ENCODE measurements at places on chromosomes 3 and 15. TPM values are rescaled to one million over a fixed set of nuclear protein-coding genes. Genes with fewer than 3 reads are reported as not detected.

DNA sequence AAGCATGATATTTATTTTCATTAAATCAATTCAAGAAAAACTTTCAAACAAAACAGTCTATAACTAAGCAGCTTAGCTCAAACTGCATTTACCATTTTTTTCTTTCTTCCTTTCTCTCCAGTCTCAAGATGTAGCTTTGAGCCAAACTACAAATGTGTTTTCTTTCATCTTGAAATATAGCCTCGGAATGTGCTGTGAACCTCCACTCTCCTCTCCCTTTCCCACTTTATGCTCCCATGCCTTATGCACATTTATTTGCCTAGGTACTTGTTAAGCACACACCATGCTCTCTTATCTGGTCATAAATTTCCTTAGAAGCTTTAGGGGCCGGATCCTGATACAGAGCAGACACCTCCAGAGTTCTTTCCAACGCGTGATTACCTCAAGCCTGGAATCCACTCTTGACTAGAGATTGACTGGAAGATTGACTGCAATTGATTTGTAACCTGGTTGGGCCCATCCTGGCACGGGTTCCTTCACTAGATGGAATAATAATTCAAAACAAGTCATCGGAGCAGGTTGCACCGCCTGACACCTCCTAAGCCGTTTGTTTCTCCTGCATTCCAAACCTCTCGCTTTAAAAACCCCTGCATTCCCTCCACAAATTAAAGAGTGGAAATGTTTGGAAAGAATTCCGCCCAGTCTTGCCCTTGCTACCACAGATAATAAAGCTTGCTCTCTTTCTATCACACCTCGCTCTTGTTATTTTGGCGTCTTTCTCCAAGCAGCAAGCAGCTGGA is 344.7 kb downstream of the CHL1 start:
- H3K27me3 ChIP-seq = peaks cover 4% of the 10 kb centered on the region
- no peaks in the 10 kb centered on the region for H3K4me1 ChIP-seq
- no peak for DNase-seq

The CHRM5 gene
- not detected for total RNA-seq

The FGF7 gene
- total RNA-seq = 0.23 TPM

The HRG gene
- total RNA-seq = not detected

DNA sequence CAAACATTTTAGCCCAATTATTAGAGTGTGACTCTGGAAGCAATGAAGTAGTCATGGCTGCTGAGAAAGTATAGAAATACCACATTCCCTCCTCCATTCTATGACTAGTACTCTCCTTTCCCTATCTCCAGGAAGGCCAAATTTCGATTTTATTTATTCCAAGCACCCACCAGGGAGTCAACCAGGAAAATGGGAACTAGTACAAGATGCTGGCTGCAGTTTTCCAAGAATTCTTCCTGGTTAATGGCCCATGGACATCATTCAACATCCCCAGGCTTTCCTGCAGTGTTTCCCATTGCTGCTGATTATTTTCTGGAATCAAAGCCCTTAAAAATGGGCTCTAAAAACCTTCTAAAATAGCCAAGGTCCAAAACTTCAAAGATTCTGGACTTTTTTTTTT is 247.9 kb upstream of the STT3B start:
- no peak overlapping the region for H3K4me3 ChIP-seq
- no peaks in the 10 kb centered on the region for H3K27me3 ChIP-seq
- peaks cover 18% of the 10 kb centered on the region for H3K4me1 ChIP-seq

GRCh38 chr3:10185804-10186762 is 21.4 kb downstream of the IRAK2 start:
- H3K4me3 ChIP-seq = no peak overlapping the region
- no peaks in the 10 kb centered on the region for H3K36me3 ChIP-seq
- no peak overlapping the region for H3K27ac ChIP-seq

GRCh38 chr15:67504056-67504455 is 16.9 kb upstream of the C15orf61 start:
- H3K4me1 ChIP-seq = peaks cover 9% of the 10 kb centered on the region
- no peak overlapping the region for H3K4me3 ChIP-seq
- H3K27ac ChIP-seq = no peak overlapping the region
- H3K27me3 ChIP-seq = no peaks in the 10 kb centered on the region

DNA sequence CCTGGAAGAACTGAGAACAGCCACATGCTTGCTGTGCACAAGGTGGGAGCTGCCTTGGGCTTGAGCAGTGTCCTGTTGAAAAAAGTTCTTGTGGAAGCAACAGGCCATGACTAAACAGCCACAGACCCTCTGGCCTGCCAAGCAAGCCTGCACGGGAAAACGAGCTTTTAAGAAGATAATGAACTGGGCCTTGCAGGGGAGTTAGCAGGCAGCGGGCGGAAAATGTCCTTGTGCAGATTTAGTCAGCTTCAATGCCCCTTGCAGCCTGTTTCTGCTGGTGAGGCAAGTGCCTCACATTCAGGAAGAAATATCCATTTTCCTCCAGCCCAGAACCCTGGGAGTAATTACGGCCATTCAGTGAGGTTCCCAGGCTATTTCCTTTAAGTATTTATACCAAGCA is 126.2 kb upstream of the KLHL25 start:
- H3K27me3 ChIP-seq = peaks cover 4% of the 10 kb centered on the region
- DNase-seq = no peak
- no peak overlapping the region for H3K4me3 ChIP-seq
- H3K4me1 ChIP-seq = no peaks in the 10 kb centered on the region

- H3K27ac ChIP-seq = no peak overlapping the region
- H3K36me3 ChIP-seq = no peaks in the 10 kb centered on the region
- H3K27me3 ChIP-seq = no peaks in the 10 kb centered on the region
- no peaks in the 10 kb centered on the region for H3K4me1 ChIP-seq
Observed at GRCh38 chr3:187685948-187686347, 15.8 kb upstream of the SST start.

The LRRIQ4 gene
- total RNA-seq = 0.38 TPM

- H3K4me1 ChIP-seq = peaks cover under 1% of the 10 kb centered on the region
- peaks cover 3% of the 10 kb centered on the region for H3K27me3 ChIP-seq
- H3K27ac ChIP-seq = no peak overlapping the region
- H3K4me3 ChIP-seq = peak overlapping the region; percentile 31
- H3K36me3 ChIP-seq = peaks cover 16% of the 10 kb centered on the region
Observed at GRCh38 chr3:23480329-23480714, 277.2 kb downstream of the UBE2E2 start.

GRCh38 chr15:56980473-56980872 is 62.0 kb downstream of the TCF12 start:
- no peak for DNase-seq
- H3K4me3 ChIP-seq = no peak overlapping the region
- peaks cover 3% of the 10 kb centered on the region for H3K27me3 ChIP-seq
- peaks cover 56% of the 10 kb centered on the region for H3K4me1 ChIP-seq
- H3K36me3 ChIP-seq = no peaks in the 10 kb centered on the region

GRCh38 chr15:38050529-38051448 is 116.3 kb downstream of the TMCO5A start:
- no peaks in the 10 kb centered on the region for H3K36me3 ChIP-seq
- DNase-seq = no peak
- no peaks in the 10 kb centered on the region for H3K27me3 ChIP-seq
- H3K4me3 ChIP-seq = no peak overlapping the region
- H3K4me1 ChIP-seq = peaks cover 10% of the 10 kb centered on the region
- H3K27ac ChIP-seq = no peak overlapping the region

The MAGI1 gene
- 33.8 TPM for total RNA-seq

DNA sequence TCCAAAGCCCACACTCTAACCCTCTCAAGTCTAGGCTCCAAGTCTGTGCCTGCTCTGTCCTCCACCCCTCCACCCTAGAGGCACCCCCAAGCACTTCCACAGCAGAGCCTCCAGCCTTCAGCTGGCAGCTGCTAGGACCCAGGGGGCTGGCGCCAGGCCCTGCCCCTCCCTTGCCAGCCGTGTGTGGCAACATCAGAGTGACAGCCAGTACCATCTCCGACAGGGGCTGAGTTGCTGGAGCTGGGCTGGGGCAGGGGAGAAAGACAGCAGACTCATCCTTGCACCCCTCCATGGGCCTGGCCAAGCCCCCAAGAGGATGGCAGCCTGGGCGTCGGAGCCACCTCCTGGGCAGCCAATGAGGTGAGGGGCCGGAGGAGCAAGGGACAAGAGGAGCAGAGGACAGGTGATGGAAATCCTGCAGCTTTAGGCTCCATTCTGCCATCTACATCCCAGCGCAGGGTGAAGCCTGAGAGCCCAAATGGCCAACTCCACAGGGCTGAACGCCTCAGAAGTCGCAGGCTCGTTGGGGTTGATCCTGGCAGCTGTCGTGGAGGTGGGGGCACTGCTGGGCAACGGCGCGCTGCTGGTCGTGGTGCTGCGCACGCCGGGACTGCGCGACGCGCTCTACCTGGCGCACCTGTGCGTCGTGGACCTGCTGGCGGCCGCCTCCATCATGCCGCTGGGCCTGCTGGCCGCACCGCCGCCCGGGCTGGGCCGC is at the start of gene GPR62:
Gene GPR62 (plus strand): TSS at position 207 of the 718 bp plus-strand sequence. CDS start 272 bp downstream, at position 479.
- no peak for DNase-seq
- H3K27me3 ChIP-seq = peaks cover 14% of the 10 kb centered on the region
- no peak within 1 kb of the TSS for H3K4me3 ChIP-seq

All from endothelial cell (in vitro differentiated cells).